ENCODE measurements at places on chromosomes 6 and 20.

- no peak for DNase-seq
These were observed 169.9 kb downstream of the CARMIL1 start for GRCh38 chr6:25448965-25449538.

- no peak for DNase-seq
These were observed 29.1 kb downstream of the TRAM2 start for GRCh38 chr6:52547647-52548352.

DNA sequence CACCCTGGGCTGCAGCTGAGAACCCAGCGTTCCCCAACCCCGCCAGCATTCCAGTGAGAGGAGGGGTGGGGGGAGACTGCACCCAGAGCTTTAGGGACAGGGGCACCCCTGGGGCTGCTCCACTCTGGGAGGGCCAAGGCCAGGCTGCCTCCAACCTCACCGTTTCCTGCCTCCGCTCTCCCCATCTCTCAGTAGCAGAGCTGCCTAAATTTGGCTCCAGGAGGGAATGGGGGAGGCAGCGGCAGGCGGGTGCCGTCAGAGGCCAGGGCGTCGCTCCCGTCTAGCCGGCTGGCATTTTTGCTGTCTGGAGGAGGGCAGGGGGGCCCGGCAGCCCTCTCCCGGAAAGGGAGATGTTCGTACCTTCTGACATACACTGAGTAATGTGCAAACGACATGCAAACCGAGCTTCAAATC is 46.6 kb downstream of the NOL4L start:
- DNase-seq, result peak; percentile 34

DNA sequence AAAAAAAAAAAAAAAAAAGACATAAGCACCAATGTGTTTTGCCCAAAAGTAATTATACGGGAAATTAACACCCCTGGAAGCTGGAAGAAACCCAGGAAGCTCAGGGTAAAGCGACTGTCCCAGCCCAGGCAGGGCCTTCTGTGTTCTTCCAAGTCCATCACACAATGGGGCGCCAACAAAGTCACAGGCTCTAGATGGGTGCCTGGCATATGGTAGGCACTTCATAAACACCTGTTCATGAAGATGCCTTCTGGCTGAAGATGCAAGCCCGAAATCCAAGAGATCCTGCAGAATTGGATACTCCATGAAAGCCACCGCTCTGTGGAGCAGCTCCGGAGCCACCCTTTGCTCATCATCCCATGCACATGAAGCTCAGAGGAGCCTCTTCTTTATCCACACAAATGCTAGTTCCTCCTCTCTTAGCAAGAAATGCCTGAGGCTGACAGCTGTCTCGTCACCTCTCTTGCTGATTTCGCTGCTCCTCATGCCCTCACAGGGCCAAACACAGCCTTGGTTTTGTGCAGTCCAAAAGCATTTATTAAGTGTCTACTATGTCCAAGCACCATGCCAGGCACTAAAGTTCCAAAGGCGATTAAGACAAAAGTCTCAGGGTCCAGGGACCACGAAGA is 76.6 kb downstream of the TRERF1 start:
- no peak for DNase-seq

DNA sequence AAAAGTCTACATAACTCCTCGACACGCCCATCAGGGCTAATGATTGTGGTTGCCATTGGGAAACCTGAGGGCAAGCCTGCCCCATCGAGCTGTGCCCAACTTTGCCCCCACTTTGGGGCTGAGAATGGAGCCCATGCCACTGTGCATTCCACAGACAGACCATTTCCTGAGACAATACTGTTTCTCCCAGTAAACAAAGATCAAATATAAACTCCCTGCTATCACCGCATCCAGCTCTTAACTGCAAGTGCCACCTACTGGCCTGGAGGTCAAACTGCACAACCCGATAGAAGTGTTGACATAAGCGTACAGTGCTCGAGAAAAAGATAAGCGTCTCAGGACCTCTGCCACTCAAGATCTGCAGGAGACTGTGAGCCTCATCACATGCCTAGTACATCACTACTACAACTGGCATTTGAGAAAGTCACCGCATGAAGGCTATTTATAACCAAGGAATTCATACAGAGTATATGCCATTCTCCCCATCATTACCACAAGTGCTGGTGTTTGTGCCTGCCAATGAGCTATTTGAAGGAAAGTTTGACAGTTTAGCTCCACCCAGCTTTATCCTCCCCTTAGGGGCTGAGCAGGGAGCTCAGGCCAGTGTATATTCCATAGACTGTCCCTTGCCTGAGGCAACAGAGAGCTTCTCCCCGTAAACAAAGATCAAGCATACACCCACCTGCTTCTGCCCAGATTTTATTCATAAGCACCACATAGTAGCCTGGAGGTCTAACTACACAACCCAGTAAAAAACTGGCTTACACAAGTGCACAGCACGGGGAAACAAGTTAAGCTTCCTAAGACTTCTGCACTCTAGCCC is 4.5 kb upstream of the DEFB126 start:
- peak; percentile 15 for DNase-seq

- DNase-seq, result no peak
These were observed 44.8 kb downstream of the RIPOR2 start for GRCh38 chr6:24891004-24891403.

DNA sequence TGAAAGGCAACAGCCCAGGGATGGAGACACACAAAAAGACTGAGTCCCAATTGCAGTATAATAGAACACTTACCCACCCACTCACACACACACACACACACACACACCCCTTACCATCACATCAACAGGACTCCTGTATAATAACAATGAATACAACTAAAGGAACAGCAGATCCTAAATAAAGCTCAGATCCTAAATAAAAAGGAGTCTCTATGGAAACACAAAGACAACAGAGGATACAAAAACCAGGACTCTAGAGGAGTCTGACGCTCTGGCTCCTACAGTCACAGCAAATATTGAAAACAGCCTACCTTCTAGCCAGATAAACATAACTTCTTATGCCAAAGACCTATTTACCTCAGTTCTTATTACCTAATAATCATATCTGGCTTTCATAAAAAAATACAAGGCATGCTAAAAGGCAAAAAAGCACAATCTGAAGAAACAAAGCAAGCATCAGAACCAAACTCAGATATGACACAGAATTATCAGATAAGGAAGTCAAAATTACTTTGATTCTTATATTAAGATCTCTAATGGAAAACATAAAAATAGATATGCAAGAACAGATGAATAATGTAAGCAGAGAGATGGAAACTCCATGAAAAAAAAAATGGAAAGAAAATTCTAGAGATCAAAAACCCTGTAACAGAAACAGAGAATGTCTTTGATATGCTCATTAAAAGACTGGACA is 134.9 kb downstream of the MMUT start:
- DNase-seq, result no peak

GRCh38 chr6:21808045-21808470 is 214.5 kb downstream of the SOX4 start:
- DNase-seq, result no peak

- DNase-seq, result no peak
These were observed 304 bp downstream of the PBX2 start for GRCh38 chr6:32189742-32190053.

- DNase-seq, result no peak
These were observed 9.6 kb upstream of the RIMS4 start for GRCh38 chr20:44819936-44820335.

GRCh38 chr20:10553326-10553984 is 118.3 kb downstream of the SLX4IP start:
- DNase-seq, result peak; percentile 54

DNA sequence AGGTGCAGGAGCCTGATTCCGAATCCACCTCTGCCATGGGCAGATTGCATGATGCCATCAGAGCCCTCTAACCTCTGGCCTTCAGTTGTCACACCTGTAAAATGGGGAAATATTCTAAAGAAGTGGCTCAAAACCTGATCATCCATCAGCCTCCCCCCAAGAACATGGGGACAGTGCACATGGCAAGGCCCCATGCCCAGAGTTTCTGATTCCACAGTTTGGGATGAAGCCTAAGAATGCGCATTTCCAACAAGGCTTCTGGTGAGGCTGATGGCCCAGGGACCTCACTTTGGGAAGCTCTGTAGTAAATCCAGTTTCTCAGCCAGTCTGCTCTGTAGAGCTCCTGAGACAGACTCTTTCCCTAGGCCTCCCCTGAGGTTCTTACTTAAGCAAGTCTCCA is 119.9 kb upstream of the CD93 start:
- no peak for DNase-seq

DNA sequence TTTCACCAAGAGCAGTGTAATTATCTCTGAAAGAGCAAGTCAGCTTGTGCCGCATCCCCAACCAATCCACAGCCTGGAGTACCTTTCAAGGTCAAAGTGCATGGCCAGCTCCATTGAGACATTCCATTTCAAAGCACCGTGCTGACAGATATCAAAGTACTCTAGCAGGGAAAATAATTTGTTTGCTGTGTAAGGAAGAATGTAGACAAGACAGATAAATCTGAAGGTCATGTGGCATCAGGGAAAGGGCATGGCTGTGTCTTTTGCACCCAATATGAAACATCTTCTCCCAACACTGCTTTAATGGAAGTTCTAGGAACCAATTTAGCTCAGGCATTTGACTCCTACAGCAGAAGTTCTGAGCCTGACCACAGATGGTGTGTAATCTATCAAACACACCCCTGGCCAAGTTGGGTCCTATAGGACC is 242.7 kb upstream of the TAB2 start:
- no peak for DNase-seq

DNA sequence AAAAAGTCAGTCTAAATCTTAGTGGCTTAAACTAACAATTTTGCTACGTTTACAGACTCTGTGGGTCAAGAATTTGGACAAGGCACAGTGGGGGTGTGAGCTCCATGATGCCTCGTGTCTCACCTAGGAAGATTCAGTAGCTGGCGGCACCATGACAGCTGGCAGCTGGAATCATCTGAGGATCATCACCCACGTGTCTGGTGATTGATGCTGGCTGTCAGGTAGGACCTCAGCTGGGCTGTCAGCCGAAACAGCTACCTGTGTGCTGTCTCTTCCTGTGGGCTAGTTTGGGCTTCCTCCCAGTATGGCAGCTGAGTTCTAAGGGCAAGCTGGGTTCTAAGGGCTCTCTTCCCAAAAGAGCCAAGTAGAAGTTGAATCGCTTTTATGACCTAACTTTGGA is 26.4 kb upstream of the DLGAP4 start:
- DNase-seq, result no peak

DNA sequence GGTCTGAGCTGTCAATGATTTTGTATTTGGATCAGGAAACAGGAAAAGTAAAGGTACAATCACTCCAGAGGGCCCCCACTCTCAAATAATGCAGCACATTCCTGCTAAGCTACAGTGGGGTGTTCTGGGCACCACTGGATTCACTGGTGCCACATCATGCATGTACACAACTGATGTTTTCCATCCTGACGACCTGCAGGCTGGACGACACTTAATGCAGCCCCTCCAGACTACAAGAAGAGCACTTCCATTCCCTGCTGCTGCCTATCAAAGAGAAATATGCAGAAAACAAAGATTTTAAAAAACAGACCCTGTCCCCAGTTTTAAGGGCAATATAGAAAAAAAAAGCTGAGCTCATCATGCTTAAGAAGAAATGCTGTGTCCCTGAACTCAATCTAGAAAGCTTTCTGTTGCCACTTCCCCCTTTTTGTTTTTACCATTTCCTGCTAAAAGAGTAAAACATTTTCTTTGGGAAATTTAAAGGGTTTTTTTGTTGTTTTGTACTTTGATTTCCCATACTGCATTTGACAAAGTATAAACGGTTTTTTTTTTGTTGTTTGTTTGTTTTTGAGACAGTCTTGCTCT is 35.5 kb downstream of the ABHD12 start:
- DNase-seq, result no peak

- no peak for DNase-seq
These were observed 462.9 kb upstream of the JAG1 start for GRCh38 chr20:11136691-11137090.

DNA sequence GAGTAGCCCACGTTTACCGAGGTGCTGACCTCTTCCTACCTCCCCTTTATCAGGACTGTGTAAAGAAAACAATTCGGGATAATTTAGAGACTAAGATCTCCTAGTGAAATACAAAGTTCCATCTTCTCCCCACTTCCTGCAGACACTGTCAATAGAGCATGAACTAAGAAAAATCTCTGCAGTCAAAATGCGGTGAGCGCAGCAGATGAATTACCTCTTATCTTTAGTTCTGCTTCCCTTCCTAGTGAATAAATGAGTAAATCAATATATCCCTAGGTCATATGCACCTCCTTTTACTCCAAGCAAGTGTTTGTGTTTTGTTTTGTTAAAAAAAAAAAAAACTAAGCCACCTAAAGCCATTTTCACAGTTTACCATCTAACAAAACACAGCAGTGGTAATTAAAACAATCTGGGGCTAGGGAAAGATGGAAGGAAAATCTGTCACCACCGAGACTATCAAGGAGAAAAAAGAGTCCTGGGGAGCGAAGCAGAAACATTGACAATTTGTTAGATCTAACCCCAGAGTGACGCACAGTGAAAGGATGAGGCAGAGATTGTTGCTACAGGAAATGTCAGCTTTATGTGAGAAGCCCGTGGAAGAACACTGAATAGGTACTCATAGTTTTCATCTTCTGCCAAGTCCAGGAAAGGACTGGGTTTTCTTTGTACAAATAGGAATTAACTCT is 159.4 kb upstream of the SPTLC3 start:
- no peak for DNase-seq
